ENCODE measurements at places on chromosomes 3 and 15.

DNA sequence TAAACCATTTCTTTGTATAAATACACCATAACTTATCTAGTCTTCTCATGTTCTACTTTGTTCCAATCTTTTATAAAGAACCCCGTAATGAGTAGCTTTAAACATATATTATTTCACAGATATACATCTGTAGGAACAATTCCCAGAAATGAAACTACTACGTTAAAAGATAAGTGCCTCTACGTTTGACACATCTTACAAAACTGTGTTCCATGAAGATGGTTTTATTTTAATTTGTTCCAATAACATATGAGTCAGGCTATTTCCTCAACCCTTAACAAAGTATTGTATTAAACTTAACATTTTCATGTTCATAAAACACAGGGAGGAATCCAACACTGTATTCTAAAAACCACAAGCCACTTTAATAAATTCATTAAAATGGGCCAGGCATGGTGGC is 52.9 kb downstream of the TRPM7 start:
- DNase-seq = no peak

GRCh38 chr3:36678216-36679013 is 85.9 kb downstream of the DCLK3 start:
- no peak for DNase-seq

DNA sequence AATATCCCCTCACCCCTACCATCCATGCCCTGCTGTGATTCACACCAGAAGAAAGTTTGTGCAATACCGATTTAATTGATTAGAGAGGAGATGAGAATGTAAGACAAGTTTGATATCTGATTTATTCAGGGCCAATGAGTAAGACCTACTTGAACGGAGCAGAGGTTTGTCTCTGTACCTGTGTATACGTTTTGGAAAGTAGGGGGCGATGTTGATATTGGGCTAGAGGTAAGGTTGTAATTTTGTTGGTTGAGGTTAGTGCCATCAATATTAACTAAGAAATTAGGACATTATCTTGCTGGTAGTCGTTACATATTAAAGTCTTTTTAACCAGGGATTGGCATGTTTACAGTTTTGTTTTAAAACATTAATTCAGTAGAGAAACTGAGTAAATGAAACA is 20.5 kb downstream of the EAF2 start:
- peak; percentile 19 for DNase-seq

- DNase-seq = no peak
Observed at GRCh38 chr15:25184356-25185155, 229.8 kb downstream of the SNRPN start.

DNA sequence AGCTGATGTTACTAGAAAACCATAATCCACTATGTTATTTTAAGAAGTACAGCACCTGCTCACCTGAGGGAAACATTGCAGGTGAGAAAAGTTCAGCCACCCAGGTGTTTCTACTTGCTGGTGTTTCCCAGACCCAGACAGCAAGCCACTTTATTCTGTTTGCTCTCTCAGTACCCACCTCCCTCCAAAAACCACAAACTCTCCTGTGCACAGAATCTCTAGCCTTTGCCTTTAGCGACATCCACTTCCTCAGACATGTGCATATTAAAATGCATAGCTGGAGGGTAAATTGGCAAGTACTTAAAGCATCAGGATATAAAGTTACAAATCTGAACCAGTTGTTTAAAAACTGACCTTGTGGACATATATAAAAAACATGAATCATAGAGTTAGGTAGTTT is 36.7 kb downstream of the VGLL3 start:
- no peak for DNase-seq

DNA sequence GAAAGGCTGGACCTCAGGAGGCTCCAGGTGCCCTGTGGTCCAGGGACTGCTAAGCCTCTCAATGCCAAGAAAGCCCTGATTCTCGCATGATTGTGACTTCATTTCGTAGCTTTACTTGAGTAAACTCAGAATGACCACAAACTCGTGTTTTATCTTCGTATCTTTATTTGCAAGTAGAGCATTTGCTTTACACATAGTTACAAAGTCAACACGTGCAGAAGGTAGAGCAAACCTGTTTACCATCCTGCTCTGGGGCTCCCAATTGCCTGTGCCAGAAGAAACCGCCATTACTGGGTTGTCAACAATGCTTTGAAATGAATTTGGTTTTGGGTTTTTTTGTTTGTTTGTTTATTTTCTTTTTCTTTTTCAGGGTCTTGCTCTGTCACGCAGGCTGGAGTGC is 5.8 kb upstream of the MESP1 start:
- no peak for DNase-seq

GRCh38 chr3:106820726-106821362 is 556.4 kb upstream of the CCDC54 start:
- DNase-seq = no peak

GRCh38 chr3:149393345-149394160 is 16.1 kb upstream of the TM4SF1 start:
- DNase-seq = peak; percentile 19

DNA sequence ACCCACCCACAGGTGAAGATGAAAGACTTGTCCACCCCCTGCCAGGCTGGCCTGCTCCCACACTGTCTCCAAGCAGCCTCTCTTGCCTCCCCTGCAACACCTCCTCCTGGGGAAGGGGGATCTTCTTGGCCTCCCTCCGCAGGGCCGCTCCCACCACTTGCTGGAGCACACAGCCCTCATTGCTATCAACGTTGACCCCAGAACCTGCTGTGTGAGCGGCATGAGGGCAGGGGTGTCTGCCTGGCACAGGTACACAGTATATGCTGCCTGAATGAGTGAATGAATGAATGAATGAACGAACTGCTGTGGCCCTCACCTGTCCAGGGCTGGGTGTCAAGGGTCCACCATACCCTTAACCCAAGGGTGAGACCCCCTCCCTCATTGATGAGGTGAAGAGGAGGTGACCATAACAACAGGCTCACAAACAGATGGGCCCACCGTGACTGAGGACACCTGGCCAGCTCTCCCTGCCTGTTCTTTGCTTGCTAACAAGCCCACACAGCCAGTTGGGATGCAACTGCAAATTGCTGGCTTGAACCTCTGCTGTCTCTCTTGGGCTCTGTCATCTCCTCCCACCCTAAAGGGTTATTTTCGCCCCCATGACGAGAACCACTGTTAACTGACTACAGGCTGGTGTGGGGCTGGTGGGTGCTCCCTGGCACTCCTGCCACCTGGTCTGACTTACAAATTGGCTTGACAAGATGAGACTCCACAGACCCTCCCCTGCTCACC is 22.5 kb downstream of the SLC41A3 start:
- no peak for DNase-seq

GRCh38 chr15:50107591-50108408 is 11.2 kb downstream of the ATP8B4 start:
- peak; percentile 13 for DNase-seq

GRCh38 chr3:57953576-57953975 is 54.6 kb upstream of the FLNB start:
- no peak for DNase-seq

DNA sequence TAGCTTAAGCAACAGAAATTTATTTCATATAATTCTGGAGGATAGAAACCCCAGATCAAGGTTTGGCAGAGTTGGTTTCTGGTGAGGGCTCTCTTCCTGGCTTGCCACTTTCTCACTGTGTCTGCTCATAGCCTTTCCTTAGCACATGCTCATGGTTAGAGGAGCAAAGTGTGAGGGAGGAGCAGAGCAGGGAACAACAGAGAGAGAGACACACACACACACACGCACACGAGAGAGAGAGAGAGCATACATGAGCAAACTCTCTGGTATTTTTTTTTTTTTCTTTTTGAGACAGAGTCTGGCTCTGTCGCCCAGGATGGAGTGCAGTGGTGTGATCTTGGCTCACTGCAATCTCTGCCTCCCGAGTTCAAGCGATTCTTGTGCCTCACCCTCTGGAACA is 36.8 kb upstream of the ZDHHC23 start:
- no peak for DNase-seq

- peak; percentile 60 for DNase-seq
Observed at GRCh38 chr15:74428970-74429780, 4.6 kb downstream of the SEMA7A start.

DNA sequence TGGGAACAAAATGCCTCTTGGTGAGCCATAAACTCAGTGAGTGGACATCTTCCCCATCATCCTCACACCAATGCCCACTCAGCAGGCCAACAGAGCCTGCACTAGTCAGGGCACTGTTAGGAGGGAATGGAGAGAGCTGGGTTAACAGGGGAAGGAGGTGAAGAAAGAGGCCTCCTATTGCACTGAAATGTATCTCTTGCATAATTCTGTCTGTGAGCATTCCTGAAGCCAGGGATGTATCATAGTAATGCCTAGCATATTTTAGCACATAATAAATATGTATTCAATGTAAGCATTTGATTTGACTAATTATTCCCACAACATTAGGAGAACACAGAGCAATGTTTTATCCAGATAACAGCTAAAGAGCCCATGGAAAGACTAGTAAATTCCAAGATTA is 81.2 kb downstream of the ANO10 start:
- no peak for DNase-seq

DNA sequence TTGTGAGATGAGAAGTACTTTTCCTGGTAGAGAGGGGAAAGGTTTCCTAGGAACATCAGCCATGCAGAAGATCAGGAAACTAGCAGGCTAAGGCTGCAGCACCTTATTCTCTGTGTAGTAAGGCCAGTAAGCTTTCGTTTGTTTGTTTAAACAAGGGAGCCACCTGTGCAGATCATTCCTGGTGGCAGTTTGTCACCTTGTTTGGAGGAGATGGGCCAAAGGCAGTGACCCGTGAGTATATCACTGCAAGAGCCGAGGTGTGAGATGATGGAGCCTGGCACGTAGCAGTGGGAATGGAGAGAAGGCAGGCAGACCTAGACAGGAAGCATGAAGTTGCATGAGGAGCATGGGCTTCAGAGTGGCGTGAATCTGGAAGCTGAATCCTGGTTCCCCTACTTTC is 19.6 kb downstream of the ATG7 start:
- DNase-seq = no peak

- peak; percentile 80 for DNase-seq
Observed at GRCh38 chr15:41695750-41696436, 35.7 kb downstream of the MGA start.

- DNase-seq = no peak
Observed at GRCh38 chr3:36813305-36813704, 49.0 kb upstream of the DCLK3 start.

DNA sequence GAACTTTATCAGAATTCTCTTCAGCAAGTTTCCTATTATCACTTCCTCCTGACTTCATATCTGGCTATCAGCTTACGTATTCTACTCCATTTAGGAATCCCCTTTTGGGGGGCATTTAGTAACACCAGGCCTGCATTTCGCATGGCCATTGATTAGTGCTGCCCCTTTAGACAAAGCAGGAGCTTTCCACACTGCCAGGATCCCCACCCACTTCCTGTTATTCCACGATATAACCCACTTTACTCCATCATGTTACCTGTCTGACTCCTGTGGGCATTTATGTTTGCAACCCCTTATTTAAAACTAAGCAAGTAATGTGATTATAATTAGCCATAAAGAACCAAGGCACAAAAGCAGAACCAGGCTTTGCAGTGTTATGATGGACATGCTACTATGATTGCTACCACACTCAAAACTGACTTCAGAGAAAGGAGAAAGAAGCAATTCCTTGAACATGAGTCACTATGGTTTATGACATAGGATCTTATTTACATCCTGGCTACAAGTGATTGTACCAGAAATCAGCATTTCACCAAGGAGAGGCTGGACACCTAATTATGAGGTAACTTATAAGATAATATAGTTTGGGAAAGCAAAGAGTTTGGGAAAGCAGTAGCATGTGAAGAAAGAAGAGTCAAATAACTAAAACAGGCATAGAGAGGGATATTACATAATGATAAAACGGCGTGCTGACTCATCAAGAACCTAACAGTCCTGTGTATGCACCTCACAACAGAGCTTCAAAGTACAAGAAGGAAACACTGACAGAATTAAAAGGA is 96.3 kb downstream of the IGSF11 start:
- no peak for DNase-seq

GRCh38 chr15:55993804-55994560 is 570 bp upstream of the NEDD4 start:
- no peak for DNase-seq

GRCh38 chr3:73572368-73572767 is 52.4 kb downstream of the PDZRN3 start:
- DNase-seq = no peak

DNA sequence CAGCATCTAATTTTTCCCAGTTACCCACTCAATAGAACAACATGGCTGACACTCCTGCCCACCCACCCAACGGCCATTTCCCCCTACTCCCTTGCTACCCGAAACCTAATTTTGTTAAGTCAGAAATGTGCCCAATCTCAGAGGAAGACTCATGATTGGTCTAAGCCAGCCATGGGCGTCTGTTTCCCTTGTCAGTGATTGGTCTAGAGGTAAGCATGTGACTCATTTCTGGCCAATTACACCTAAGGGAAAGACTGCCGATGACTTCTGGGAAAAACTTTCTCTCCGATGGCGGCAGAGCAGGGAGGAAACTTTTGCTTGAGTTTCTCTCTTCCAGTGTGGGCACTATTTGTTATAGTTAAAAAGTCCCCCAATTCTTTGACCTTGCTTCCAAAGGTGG is 72.9 kb downstream of the RPLP1 start:
- DNase-seq = no peak

GRCh38 chr3:151426341-151426657 is 34.6 kb downstream of the IGSF10 start:
- no peak for DNase-seq

DNA sequence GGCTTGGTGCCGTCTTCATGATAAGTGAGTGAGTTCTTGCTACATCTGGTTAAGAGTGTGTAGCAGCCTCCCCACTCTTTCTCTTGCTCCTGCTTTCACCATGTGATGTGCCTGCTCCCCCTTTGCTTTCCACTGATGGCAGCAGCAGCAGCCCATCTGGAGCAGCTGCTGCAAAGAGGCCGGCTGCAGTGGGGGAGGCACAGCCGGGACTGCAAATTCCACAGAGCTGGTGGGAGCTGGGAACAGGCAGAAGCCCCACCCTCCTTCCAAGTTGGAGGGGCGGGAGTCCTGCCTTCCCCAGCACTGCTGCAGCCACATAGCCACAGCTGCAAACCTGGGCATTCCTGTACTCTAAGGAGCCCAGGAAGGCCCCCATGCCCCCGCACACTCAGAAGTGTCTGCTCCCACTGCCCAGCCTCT is 62.8 kb upstream of the IMPG2 start:
- no peak for DNase-seq

GRCh38 chr3:114741066-114741465 is 406.0 kb downstream of the ZBTB20 start:
- no peak for DNase-seq

DNA sequence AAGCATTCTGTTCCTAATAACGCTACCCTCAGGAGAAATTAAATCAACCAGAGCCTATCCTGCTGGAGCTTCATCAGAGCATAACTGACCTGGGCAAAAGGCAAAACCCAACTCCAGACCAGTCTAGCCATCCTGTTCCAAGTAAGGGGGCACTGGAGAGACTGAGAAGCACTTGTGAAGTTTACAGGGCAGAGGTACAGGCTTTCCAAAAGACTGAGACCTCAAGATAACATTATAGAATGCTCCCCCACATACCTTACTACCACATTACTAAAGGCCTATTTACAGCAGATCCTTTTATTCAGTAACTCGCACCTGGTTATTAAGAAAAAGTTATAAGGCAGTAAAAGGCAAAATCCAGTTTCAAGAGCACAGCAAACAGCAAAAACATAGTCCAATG is 35.5 kb downstream of the RFX7 start:
- peak; percentile 12 for DNase-seq
